NCI-H2107 (cell line): ENCODE measurements at places on chromosomes 5 and 9.

GRCh38 chr5:150391064-150391834 lies 21.5 kb downstream of the CD74 start:
- no peak for DNase-seq

DNA sequence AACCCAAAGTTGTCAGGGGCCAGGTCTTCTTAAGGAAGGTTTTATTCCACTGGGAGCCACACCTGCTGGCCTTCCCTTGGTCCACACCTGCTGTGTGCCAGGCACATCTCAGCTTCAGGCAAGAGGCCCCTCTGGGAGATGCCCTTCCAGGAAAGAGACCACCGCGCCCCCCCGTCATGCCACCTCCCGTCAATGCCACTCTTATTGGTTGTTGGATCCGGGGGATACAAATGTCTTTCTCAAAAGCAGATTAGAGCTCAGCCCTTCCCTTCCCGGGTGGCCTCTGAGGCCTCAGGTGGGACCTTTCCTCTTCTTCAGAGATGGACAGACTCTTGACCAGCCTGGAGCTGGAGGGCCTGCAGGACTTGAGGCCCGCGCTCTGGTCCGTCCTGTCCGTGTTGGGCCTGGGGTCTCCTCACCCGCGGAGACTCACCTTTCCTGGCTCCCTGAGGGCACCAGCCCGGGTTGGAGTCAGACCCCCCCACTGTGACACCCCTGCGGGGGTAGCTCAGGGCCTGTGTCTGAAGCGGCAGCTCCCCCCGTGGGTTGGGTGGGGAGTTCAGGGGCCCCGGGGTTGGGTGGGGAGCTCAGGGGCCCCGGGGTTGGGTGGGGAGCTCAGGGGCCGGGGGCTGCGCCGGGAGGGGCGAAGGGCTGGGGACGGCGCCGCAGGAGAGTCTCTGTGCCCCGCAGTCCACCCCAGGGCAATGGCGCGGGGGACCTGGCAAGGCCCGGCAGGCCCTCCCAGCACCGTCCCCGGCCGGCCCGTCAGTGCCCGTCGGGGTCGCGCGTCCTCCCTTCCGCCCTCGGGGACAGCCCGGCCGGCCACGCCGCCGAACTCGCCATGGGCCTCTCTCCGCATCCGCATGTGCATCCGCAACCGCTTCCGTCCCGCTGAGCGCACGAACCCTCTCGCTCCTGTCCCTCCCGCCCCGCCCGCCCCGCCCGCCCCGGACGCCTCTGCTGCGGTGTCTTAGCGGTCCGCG lies 3.7 kb upstream of the SLC9A3 start:
- no peak for DNase-seq

DNA sequence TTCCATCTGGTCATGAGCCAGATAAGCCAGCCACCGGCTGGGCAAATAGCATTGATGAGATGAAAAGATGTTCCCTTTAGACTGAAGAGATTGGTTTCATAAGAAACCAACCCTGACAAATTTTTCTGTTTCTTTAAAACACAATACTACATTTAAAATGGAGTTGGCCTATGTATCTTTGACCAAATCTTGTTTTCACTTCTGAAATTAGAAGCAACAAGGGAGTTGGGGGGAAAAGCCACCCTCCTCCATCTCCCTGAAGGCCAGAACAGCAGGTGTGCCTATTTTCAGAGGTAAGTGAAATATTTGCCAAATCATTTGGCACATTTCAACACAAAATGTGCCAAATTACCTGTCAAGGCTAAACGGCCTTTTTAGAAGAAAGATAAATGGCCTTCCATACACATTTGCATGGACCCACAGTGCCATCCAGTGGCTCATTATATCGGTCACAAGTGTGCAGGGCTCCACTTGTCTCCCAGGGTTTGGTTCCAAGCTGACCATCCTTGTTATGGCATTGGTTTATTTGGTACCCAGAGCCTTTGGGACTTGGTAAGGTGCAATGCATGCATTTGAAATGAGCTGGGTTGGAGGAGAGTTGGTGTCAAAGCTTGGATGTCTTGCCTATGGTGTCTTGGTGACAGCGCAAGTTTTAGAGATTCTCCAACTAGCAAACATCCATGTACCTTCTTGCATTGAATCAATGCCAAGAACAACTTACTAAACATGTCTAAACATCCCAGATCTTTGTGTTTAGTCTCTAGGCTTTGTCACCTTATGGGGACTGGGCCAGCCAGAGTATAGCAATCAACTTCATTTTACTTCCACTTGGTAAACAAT lies 372.0 kb upstream of the KIF2A start:
- no peak for DNase-seq

DNA sequence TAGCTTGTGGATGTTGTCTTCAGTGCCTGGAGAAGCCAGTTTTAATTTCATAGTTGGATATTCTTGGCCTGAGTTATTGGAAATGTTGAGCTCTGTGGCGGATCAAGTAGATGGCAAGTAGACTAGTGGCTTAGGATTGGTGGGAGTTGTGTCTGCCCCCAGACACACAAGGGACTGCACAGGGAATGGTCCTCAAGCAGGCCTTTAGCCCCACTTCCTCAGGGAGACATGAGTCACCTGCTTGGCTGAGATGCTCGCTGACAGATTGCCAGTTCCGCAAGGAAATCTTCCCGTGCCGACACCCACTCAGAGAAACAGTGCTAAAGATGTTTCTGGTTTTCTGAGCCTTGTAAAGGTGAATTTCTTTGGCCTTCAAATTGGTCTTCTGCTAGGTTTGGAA lies 18.8 kb upstream of the CATSPER3 start:
- no peak for DNase-seq

DNA sequence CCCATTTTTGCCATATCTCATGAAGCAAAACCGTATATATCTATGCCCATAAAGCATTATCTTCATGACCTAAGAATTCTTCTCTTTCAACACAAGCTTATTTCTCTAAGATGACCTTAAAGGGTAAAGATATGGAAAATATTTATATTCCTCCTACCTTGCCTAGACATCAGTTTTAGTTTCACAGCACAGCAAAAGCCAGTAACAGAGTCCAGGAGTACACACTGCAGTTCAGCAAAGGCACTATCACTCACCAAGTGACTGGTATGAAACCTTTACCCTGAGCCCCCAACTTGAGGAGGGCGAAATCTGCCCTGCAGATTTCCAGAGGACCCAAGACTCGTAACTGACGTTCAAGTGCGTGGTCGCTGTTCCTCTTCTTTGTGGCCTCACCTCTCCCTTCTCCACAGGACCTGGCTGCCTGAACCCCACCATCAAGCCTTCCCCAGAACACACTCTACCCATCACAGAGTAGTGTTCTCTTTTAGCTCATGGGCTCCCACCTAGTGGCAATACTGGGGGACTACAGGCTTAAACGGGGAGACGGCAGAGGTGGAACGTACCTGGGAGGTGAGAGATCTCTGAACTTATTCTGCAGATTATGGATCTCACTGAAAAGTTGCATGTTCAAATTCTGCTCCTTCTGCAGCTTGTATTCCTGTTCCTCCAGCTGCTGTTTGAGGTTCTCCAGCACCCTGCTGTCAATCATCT lies 141.0 kb downstream of the CDK5RAP2 start:
- DNase-seq: no peak

GRCh38 chr5:173866243-173866857 lies 21.8 kb upstream of the CPEB4 start:
- no peak for DNase-seq

DNA sequence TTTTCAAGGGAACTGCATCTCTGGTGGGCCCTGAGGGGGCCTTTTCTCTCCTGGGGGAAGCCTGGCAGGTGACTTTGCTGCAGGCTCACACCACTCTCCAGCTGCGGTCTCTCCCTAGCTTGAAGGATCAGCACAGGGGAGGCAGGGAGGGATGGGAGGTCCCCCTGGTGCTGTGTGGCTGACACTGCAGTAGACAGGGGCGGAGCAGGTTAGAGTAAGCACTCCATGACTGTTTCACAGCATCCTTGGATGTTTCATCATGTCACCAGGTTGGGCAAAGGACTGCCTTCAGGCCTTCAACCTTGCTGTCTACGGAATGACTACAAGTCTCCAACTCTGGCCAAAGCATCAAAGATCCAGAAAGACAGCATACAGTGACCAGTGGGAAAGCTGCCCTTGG lies 470.7 kb downstream of the CDK5RAP2 start:
- no peak for DNase-seq

DNA sequence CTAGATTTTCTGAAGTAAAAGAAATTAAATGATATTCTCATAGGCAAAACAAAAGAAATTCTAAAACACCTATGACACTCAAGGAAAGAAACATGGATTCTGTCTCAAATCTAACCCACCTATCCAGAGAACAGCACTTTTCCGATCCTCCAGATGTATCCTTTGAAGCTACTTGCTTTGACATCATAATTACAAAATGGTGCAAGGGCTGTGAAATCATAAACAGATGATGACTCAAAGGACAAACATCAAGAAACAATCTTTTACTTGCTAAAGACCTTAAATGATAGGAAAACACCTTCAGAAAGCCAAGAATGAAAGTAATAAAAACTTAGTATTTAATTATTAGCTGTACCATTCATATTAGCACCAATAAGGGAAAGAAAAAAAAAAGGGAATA lies 202.6 kb downstream of the DENND1A start:
- no peak for DNase-seq

DNA sequence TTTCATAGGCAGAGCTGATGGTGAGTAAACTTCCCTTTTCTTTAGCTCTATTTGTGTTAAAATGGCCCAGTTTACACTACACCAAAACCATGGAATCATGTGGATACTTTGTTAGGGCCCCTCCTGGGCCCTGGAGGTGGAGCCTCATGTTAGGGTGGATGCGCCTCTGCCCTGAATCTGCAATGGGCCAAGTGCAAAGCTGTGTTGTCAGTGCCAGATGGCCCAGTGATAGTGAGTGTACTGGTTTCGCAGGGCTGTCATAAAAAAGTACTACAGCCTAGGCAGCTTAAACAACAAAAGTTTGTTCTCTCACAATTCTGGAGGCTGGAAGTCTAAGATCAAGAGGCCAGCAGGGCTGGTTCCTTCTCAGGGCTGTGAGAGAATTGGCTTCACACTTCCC lies 64.8 kb downstream of the HSPA4 start:
- DNase-seq: no peak

DNA sequence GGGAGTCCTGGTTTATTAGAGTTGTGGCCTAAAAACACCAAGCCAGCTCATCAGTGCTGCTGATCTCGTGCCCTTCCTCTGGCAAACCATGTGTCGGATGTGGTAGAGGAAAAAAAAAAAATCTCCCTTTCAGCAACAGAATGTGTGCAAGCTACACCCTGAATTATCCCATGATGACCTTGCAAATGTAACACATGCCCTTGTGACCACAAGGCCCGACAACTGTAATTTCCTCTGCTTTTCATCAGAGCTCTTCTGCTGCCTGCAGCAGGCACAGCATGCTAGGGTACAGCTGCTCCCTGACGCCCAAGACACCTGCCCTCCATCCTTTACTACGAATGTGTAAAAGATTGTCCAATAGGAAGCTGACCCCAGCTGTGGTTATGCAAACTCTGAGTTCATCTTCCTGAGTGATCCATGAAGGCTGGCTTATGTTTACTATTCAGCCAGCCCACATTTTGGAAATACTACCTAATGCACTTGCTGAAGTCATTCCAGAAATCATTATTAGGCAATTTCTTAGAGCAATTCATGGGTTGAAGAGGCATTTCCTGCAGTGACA lies 14.6 kb upstream of the BNC2 start:
- DNase-seq: peak; percentile 27

- DNase-seq: no peak
Measured at GRCh38 chr5:40587376-40587775, 92.3 kb upstream of the PTGER4 start.

DNA sequence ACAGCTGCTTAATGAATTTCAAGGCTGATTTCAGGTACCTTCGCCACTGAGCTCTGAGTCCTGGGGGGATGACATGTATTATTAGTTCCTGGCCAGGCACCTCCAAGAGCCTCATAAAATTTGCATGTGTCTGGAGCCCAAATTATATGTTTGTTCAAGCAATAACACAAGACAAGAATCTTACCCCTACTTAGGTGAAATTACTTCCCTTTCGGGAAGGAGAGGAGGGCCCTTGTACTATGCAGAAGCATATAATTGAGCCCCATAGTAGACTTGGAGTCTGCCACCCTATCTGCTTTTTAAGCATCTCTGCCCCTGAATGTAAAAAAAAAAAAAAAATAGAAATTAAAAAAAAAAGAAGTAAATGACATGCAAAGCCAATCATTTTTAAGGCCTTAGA lies 13.0 kb upstream of the TMEM38B start:
- no peak for DNase-seq

- DNase-seq: no peak
Measured at GRCh38 chr9:133306242-133307204, 29.5 kb downstream of the SURF6 start.

- no peak for DNase-seq
Measured at GRCh38 chr5:131563434-131564228, 71.4 kb downstream of the RAPGEF6 start.

GRCh38 chr9:79581388-79581787 lies 9.6 kb downstream of the TLE4 start:
- no peak for DNase-seq

- DNase-seq: no peak
Measured at GRCh38 chr9:101365181-101365580, 19.6 kb downstream of the BAAT start.

DNA sequence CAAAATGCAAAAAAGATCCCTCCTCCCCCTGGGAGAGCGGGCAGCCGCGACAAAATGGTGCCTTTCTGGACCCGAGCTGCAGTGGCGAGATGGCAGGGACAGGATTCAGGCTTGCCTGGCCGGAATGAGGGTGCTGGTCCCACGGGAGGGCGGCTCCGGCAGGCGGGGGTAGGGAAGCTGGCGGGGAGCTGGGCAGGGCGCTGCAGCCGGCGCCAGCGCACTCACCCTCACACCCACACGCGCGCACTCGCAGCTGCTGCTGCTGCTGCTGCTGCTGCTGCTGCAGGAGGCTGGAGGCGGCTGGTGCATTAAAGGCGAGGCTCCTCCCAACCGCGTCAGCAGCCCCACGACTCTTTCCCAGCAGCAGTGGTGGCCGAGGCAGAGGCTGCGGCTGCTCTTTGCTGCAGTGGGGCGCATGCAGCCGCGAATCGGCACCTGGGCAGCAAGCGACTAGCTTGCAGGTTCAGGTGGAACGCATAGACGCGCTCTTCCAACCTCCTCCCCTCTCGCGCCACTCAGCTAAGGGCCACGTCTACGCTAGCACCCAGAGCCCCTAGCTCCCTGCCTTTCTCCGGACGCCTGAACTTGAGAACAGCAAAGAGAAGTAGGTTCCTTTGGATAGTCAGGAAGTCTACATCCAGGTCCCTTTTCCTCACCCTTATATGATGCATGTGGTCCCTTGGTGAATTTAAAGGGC lies at the start of gene PPP2R2B:
Gene PPP2R2B (minus strand): TSS at position 282 of the 697 bp plus-strand sequence.
- no peak for DNase-seq
